CD4-positive, alpha-beta T cell treated with Interleukin-21 for 1 hour (primary cell): ENCODE measurements at places on chromosomes 4 and X.

- DNase-seq = no peak
These were observed 47.9 kb upstream of the PACRGL start for GRCh38 chr4:20652226-20652885.

- DNase-seq = no peak
These were observed 544.0 kb upstream of the AMOT start for GRCh38 chrX:113384628-113385027.

DNA sequence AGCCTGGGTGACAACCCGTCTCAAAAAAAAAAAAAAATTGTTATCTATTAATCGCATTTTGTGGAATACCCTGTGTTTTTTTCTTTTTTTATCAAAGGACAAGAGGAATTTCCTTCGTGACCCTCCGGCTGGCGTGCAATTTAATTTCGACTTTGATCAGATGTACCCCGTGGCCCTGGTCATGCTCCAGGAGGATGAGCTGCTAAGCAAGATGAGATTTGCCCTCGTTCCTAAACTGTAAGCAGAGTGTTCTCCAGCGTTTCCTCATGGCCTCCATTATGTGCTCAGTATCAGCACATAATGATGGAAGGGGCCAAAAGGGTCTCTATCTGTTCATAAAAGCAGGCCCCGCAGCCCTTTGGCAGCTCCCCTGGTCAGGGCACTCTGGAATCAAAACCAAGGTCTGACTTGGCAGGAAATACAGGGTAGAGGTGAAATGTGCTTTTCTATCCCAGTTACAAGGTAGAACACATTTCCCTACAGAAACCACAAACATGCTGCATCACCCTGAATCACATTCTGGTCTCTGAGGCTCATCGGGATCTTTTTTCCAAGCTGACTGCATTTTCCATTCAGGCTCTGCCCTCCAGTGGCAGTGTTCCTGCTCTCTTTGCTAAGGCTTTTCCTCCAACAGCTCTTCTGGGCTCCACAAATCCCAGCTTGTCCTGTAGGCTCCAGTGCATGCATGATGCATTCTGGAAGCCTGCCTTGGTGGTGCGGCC, 24.4 kb downstream of the SYAP1 start:
- DNase-seq = no peak

GRCh38 chr4:36286481-36286871, 5.1 kb downstream of the DTHD1 start:
- DNase-seq = no peak

DNA sequence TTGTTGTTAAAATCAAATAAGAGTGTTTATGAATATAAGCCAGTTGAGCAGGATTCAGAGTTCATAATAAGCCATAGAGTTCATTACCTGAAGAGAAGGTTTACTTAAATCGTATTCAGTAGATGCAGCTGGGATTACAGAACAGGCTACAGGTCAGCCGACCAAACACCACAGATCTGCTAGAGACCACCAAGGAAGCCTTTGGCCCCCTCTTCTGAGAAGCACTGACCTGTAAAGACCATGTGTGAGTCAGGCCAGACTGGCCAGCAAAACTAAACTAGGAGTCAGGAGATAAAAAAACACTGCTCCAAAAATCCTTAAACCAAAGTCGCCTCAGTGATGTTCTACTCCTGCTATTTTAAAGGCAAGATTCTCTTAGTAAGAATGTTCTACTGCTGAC, 1125.5 kb downstream of the FAT4 start:
- no peak for DNase-seq

- DNase-seq = no peak
These were observed 190.2 kb downstream of the DCLK2 start for GRCh38 chr4:150268444-150268843.

- no peak for DNase-seq
These were observed 20.4 kb upstream of the SCD5 start for GRCh38 chr4:82818664-82819662.

DNA sequence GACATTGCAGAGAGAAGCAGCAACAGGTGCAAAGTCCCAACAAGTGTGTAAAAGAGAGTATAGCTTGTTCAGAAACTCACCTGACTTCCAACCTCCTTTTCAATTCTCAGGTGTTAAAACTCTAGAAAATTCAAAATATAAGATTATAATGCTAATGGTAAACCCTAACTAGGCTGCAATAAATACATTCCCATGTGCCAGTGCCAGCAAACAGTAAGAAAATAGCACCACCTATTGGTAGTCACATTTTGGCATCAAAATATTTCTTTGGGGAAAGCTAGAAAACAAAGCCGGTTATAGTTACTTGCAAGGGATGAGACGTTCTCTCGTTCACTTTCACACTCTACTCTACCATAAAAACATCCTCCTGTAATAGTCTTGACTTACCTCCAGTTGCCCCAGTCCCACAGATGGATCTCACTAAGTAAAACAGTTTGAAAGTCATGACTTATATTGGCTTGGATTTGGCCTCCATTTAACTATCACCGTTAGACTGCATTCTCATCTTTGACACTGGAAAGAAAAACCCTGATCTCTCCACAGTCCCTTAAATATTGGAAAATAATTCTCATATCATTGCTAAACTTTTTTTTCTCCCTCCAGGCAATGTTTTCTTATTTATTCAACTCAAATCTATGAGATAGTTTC, 9.6 kb downstream of the BMP3 start:
- DNase-seq = peak; percentile 51

GRCh38 chr4:188246488-188246887, 107.2 kb downstream of the TRIML1 start:
- DNase-seq = no peak

DNA sequence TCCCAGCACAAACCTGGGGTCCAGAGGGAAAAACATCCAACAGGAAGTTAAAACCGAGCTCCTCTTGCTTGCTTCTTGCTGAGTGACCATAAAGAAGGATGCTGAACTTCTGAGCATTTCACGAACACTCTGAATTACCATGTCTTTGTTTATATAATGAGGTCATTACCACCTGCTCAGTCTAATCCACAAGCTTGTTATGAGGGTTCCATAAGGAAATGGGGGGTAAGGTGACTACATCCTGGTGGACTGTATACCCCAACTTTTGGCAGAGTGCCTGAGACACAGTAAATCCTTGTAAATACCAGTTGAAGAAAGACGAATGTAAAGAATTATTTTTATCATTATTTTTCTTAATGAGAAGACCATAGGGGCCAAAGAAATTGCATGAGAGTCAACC, 16.8 kb downstream of the CCDC149 start:
- DNase-seq = no peak

- DNase-seq = no peak
These were observed 12.2 kb upstream of the PRDM8 start for GRCh38 chr4:80184825-80185756.

- no peak for DNase-seq
These were observed 641.8 kb downstream of the FSTL5 start for GRCh38 chr4:161522031-161522430.

GRCh38 chr4:155025762-155026457, 182.5 kb upstream of the NPY2R start:
- DNase-seq = no peak

DNA sequence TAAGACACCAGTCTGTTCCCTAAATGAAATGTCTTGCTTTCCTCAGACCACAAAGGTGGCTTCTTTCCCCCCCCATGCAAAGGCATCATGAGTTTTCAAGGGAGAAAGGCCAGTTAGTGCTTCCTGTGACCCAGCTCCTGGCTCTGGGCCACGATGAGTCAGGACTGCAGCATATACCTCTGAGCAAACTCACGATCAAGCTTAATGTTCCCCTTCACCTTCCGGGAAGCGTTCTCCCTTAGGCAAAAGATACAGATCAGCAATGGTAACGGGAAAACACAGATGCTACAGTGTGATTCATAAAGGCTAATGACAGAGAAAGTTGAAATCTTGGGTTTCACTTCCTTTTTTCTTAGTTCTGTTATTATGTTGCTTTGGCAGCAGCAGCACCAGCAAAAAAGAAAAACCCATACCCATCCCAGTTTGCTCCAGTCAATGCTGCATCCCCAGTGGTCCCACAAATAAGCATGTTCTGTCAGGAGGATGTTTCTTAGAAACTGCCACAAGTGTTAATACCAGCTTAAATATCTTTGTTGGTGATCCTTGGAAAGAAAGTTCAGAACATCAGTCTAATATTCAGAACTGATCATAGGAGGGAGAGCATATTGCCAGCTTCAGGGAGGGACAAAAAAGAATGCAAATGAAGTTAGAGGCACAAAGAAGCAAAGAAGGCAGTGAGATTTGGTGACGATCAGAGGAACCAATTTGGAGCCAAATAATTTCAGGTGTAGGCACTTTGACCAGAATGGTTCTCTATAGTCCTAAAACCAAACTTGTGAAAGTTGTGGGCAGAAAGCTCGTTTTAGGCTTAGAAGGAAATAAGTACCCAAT, 41.2 kb downstream of the LONRF3 start:
- peak; percentile 21 for DNase-seq

- no peak for DNase-seq
These were observed 31.7 kb upstream of the CRMP1 start for GRCh38 chr4:5924461-5925125.

DNA sequence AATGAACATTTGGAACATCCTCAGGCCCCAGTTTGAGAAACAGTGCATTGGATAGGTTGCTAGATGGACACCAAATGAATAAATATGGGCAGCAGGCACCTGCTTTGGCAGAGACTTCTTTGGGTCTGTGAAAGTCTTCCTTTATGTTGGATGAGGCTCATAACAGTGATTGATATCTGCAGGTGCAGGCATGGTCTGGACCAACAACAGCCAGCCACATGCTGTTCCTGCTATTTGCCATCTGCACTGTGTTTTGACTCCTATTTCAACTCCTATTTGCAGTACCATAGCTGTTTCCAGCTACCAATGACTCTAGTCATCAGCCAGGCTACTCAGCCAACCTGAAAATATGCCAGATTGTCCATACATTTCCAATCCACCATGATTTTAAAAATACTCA, 60.9 kb downstream of the ANAPC4 start:
- no peak for DNase-seq

GRCh38 chrX:9873952-9874351, 87.7 kb downstream of the SHROOM2 start:
- peak; percentile 42 for DNase-seq

DNA sequence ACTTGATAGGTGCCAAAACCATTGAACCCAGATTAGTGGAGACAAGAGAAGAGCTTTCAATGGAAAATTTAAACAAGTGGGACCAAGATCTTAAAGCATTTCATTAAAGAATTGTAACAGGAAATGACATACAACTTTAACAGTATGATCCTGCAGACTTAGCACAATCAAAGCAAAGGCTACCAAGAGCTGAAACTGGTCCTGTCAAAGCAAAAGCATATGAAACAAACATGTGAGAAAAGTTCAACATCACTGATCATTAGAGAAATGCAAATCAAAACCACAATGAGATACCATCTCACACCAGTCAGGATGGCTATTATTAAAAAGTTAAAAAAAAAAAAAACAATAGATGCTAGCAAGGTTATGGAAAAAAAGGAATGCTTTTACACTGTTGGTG, 425.6 kb downstream of the IL1RAPL1 start:
- DNase-seq = no peak

DNA sequence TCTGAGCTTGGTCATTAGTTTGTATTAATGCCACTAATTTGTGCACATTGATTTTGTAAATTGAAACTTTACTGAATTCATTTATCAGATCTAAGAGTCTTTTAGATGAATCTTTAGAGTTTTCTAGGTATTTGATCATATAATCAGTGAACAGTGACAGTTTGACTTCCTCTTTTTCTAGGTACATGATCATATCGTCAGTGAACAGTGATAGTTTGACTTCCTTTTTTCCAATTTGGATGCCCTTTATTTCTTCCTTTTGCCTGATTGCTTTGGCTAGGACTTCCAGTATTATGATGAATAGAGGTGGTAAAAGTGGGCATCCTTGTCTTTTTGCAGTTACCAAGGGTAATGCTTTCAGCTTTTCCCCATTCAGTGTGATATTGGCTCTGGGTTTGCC, 421.4 kb upstream of the CPXCR1 start:
- DNase-seq = no peak

DNA sequence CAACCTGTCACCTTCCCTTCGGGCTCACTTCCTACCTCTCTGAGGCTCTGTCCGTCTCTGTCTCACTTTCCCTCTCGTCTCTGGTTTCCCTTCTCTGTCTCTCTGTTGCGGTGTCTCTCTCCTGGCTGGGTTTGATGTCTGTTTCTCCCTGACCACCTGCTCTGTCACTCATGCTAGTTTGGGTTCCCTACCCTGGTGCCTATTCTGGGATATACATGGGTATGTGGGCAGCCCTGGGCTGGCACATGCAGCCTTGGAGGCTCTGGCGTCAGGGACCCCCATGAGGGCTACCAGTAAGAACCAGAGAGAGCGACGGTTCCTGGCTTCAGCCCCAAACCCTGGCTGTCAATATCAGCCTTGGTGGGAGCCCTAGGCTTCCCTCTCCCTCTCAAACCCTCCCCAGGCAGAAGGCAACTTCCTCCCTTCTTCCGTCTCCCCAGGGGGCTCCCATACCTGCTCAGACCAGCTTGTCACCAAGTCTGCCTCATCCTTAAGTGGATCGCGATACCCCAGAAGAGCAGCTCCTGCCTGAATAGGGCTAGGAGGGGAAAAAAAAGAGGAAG, 314 bp downstream of the DNASE1L1 start:
- no peak for DNase-seq

- DNase-seq = no peak
These were observed 5.1 kb downstream of the EFHC2 start for GRCh38 chrX:44338361-44338760.

- no peak for DNase-seq
These were observed 605.1 kb downstream of the ADGRL3 start for GRCh38 chr4:61805227-61805626.

DNA sequence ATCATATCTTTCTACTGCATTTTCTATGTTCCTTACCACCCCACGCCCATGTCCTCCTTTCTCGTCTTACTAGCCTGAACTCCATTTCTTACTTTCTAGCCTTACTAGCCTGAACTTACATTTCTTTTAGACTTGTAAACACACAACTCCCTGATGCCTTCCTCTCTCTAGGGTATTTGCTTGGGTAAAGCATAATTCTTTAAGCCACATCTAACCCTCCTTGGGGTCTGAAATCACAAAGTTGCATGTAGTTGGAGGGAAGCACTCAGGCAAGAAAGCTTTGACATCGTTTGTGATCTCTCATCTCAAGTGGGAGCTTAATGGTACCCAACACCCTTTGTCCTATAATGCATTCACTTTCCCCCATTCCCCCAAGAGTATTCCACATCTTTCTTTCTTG, 124.4 kb downstream of the SPOCK3 start:
- no peak for DNase-seq

DNA sequence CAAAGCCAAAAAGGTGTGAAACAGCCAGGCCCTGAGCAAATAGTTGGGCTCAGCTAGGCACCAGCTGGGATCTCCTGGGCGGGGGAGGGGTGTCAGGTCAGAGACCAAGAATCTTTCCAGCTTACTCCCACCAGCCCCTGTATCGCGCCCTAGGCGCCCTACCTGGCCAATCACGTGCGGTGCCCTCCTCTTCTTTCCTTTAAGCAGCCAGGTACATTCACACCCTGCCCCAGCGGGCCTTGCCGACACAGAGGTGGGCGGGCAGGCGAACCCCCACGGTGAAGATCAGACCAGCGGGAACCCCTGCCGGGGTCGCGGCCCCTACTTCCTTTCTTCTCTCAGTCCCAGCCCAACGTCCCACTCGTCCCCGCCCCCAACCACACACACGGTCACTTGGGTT, 9.1 kb downstream of the ARHGAP36 start:
- DNase-seq = no peak

GRCh38 chr4:10083861-10084641, 32.5 kb downstream of the WDR1 start:
- DNase-seq = no peak
